T-helper 17 cell (primary cell): ENCODE measurements at places on chromosomes 11 and 22. TPM values are rescaled to one million over a fixed set of nuclear protein-coding genes. Genes with fewer than 3 reads are reported as not detected.

- no peak for DNase-seq
- no peaks in the 10 kb centered on the region for H3K4me1 ChIP-seq
- no peak overlapping the region for H3K4me3 ChIP-seq
These were observed 92.1 kb upstream of the TTC12 start for GRCh38 chr11:113222241-113222640.

Gene TOMT
- total RNA-seq: not detected

DNA sequence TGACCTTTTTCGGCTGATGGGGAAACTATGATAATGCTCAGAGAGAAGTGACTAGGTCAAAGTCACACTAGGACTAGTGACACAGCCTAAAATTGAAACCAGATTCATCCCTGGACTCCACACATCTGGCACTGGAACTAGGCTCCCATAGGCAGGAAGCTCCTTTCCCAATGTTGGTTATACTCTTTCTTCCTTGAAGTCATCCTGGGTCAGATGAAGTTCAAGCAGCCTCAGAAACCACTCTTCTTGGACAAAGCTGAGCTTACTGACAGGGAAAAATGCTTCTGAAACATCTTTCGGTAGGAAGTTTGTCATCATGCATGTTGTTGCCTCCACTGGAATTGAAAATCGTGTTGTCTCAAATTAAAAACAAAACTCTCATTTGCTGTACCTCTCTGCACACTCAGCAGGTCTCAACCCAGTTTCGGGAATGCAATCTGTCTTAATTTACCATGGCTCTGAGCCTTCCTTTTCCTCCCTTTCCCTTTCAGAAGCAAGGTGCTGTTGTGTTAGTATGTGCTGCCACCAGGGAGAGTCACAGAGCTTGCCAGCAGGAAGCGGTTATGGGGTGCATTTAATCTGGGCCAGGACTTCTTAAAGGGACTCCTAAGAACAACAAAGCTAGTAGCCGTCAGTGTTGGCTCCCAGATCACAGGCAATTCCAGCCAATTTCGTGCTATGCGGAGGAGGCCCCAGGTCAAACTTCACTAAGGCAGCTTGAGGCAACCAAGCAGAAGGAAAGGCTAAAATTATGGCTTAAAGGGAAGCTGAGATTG is 384.8 kb downstream of the TENM4 start:
- no peaks in the 10 kb centered on the region for H3K36me3 ChIP-seq
- no peak overlapping the region for H3K4me3 ChIP-seq
- H3K27me3 ChIP-seq: peaks cover 13% of the 10 kb centered on the region
- no peaks in the 10 kb centered on the region for H3K4me1 ChIP-seq
- no peak for DNase-seq

DNA sequence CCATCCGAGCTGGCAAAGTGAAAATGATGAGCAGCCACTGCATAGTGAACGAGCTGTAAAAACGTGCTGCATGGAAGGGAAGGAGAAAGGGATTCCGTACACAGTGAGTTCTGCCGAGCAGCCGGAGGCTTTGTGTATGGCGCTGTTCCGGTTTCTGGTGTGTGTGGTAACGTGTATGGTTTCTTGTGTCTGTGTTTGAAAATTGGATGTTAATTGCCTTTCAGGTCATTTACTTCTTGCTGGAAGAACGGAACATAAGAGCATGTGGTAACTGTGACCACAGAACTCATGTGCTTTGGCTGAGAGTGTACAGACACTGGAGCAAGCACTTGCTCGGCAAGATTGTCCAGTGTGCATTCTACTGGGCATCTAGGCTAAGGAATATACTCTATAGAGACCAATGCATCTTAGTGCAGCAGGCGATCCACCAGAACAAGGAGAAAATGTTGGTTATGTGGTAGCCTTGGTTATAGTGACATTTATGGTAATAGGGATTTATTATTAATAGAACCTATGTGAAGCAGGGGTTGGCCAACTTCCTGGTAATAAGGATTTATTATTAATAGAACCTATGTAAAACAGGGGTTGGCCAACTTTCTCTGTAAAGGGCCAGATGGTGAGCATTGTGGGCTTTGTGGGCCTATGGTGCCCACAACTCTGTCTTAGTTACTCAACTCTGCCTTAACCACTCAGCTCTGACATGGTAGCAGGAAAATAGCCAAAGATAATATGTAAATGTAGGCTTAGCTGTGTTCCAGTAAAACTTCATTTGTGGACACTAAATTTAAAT is 49.2 kb downstream of the GRAMD1B start:
- no peak for DNase-seq
- peaks cover 4% of the 10 kb centered on the region for H3K36me3 ChIP-seq
- H3K4me1 ChIP-seq: peaks cover 25% of the 10 kb centered on the region
- H3K27ac ChIP-seq: peak overlapping the region; percentile 41
- peak overlapping the region; percentile 65 for H3K4me3 ChIP-seq
- H3K27me3 ChIP-seq: no peaks in the 10 kb centered on the region

Gene MS4A2
- 0.60 TPM for total RNA-seq

DNA sequence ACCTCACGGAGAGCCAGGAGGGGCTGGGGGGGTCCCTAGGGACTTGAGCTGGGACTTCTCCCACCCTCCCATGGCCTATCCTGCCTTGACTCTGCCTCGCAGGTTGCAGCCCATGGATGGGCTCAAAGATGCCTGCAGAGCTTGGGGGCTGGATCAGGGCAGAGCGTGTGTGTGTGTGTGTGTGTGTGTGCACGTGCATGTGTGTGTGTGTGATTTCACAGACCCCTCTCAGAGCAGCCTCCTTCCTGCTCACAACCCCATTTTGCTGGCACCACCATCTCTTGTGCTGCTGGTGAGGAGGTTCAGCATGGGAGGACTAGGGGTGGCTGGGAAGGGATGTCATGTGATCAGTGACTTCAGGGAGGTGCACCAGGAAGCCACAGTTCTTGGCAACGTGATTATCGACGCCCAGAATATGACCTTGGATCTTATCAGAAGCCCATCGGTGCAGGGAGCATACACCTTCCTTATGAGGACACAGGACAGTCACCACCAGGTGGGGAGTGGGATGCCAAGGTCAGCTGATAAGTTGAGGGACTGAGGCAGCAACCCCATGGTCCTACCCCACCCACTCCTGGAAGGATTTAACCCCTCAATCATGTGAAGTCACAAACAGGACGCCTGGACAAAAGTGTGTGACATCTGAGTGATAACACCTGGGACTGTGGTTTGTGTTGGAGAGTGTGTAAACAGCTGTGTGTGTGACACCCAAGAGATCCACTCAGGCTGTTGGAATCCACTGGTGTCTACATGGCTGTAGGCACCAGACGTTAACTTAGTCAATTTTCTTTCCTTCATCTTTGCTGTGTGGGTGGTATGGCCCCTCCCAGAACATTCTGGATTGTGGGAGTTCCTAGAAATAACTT is 1.8 kb upstream of the NAALADL1 start:
- no peak overlapping the region for H3K27ac ChIP-seq
- peaks cover 19% of the 10 kb centered on the region for H3K4me1 ChIP-seq
- H3K27me3 ChIP-seq: peaks cover 6% of the 10 kb centered on the region
- no peaks in the 10 kb centered on the region for H3K36me3 ChIP-seq
- no peak for DNase-seq
